IPS DF 6.9 (cell line): ENCODE measurements at places on chromosomes 7 and 10.

GRCh38 chr7:1936531-1937251 is 266.6 kb downstream of the ELFN1 start:
- DNase-seq, result no peak

GRCh38 chr7:22430457-22430856 is 69.5 kb downstream of the STEAP1B start:
- no peak for DNase-seq

- DNase-seq, result no peak
Measured at GRCh38 chr10:17443707-17444387, 10.5 kb downstream of the ST8SIA6 start.

DNA sequence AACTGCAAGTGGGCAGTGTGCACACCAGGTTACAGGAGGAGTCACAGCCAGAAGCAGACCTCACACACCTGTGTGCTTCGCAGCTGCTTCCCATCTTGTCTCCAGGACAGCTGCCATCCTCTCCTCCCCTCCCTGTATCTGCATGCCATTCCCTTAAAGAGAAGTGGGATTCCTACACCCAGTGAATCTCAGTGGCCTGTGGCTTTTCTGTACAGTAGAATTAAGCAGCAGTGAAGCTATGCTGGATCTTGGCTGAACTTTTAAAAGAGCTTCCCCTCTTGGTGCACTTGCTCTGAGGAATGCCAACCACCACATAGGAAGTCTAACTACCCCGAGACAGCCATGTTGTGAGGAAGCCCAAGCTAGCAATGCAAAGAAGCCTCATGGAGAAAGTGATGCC is 236.5 kb upstream of the ZMIZ1 start:
- no peak for DNase-seq

DNA sequence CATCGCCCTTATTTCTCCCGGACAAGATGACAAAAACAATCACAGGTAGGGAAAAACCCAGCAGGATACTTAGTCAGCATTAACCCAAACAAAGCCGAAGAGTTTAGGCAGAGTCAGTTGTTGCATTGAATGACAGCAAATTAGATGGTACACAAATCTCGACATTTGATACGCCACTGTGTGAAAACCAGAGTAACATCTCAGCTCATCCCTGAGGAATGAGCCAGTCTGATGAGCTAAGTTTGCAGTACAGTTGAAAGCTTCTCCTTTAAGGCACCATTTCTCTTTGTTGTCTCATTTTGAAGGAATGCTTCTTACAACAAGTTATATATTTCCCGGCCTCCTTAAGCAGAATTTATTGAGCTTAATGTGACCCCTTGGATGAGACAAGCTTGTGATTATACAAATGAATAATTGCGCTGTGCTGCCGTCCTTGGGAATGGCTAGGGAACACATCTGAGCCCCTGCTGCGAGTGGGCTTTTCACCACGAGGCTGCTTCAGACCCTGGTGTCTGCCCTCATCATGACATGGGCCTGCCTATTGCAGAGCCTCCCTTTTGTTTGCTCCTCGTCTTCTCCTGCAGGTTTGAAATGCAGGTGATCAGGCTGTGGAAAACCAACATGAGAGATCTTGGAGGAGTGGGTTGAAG is 137.3 kb downstream of the CELF2 start:
- DNase-seq, result no peak

DNA sequence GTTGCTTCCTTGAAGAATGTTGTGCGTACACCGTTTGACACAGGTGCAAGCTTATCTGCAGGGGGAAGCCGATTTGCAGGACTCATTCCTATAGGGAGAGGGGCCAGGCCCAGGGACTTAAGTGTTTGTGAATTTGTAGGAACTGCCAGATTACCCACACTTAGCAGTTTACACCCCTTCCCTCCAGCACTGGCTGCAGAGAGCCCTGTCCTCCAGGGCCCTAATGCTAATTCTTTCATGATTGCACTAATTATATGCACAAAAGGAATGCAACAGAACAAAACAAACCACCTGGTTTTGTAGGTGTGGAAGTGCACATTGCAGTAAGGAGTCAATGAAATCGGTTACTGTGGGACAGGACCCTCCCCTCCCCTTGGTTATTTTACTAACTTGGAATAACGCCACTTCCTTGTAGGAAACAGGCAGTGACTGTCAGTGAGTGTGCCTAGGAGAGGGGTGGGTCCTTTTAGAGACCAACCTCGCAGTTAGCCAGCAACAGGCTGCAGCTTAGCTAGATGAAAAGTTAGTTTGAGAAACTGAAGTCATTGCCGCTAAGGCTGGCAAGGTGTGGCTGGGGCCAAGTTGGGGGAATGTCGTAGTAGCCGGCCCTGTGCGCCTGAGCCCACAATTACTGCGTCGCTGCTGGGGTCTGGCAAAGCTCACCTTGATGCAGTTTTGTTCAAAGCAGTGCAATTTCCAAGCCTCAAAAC is 60.6 kb downstream of the CUX1 start:
- no peak for DNase-seq

DNA sequence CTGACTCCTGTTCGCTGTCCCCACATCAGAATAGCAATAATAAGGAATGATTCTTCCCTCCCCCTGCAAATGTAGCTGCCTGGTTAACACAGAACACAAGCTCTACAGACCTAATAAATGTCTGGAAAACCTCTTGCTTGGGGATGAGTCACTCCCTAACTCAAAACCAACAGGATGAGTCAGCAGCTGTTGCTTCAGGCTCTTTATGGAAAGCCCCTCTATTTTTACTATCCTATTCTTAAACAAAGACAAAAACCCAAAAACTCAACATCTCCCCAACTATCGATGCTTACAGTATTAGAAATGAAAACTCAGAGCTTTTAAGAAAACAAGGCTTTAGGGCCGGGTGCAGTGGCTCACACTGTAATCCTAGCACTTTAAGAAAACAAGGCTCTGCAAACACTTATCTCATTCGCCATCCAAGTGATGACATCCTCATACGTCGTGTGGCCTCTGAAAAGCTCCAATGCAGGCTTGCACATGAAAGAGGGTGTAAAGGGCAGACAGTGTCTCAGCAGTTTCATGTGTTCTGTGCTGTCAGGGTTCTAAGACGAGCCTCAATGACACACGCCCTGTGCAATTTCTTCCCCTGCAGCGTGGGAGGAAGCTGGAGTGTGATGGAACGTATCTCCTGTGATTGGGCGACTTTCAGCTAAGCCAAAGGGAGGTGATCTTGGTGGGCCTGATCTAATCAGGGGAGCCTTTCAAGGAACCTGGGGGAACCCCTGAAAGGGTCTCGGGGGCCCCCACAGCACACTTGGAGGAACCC is 70.1 kb downstream of the AMZ1 start:
- no peak for DNase-seq

GRCh38 chr10:117477961-117478670 is 64.4 kb upstream of the EMX2 start:
- DNase-seq, result no peak

DNA sequence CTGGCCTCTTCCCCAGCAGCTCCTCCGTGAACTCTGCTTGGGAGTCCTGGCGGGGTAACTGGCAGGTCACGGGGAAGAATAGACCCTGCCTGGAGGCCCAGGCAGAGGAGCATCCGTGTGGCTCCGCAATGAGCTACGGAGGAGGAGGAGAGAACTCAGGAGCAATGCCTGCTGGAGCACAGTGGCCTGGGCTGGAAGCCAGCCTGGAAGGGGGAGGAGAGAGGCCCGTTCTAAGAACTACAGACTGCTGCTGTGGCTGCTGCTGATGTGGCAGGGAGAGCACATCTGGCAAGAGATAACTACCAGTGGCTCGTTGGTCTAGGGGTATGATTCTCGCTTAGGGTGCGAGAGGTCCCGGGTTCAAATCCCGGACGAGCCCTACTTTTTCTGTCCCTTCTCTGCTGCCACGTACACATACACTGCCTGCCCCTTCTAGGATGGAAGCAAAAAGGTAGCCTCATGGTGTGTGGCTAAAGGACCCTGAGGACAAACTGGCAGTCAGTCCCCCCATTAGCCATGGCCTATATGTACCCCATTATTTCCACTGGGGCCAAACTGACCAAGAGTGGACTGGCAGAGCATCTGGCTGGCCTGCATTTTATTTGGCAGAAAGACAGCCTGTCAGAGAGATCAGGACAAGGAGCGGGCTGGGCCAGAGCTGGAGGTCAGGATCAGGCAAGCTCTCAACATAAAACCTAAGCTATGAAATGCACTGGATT is 7.7 kb upstream of the OPN1SW start:
- peak; percentile 83 for DNase-seq

GRCh38 chr7:115008465-115009114 is 86.7 kb downstream of the MDFIC start:
- DNase-seq, result no peak

GRCh38 chr7:19437446-19437845 is 271.4 kb downstream of the POLR1F start:
- DNase-seq, result no peak

GRCh38 chr7:3092468-3092867 is 48.8 kb upstream of the CARD11 start:
- DNase-seq, result no peak

- DNase-seq, result no peak
Measured at GRCh38 chr7:151062399-151063211, 3.2 kb downstream of the SLC4A2 start.

DNA sequence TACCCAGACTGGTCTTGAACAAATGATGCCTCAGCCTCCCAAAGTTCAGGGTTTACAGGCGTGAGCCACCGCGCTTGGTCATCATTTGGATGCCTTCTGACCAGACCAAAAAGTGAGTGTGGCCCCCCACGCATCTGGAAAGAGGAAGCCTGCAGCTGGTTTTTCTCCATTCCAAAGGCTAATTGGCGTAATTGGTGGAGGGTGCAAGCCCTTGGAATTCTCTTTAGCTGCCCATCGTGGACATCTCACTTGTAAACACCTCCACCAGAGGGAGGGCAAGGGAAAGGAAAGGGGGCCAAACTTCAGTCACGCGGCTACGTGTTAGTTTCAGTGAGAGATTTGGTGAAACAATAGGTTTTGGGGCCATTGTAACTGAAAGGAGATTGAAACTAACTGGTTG is 4.1 kb upstream of the ARHGAP21 start:
- no peak for DNase-seq

DNA sequence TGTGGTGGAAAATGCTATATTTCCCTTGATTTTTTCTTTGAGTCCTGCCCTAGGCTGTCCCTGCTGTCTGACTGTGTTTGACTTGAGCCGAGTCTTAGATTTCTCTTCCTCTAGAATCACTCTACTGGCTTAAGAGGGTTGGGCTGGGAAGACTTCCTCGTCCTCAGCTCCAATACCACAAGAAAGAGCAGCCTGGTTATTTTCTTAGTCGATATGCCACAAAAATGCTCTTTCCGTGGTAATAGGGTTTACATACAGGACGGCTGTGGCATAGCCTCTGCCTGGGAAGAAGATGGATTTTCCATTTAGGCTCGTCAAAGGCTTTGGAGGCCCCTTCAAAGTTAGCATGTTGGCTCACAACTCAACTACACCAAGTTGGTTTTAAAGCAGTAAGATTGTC is 212.0 kb upstream of the IGFBP3 start:
- DNase-seq, result no peak

DNA sequence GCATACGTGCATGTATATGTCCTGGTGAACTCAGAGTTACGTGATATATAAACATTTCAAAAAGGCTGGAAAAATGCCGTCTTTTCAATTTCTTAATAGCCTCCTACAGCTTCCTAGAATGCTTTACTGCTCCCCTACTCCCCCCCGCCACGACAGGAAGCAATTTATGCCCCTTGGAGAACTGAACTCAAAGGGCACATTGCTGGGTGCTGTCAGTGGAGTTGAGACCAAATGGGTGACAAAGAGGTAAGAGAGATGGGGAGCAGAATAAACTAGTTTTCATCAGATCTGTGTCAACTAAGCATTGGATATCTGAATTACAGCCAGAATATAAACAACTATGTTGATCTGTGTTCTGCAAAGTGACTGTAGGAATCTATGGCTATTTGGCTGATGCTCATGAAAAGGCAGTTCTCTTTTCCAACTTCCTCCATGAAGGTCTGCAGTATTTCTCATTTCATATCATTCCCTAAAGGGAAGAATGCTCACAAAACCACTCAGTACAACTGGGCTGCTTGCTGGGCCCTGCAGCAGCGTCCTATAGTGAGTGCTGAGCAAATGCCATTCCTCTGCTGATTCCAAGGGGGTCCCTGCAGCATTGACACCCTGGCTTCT is 171.3 kb upstream of the HPS1 start:
- DNase-seq, result no peak

DNA sequence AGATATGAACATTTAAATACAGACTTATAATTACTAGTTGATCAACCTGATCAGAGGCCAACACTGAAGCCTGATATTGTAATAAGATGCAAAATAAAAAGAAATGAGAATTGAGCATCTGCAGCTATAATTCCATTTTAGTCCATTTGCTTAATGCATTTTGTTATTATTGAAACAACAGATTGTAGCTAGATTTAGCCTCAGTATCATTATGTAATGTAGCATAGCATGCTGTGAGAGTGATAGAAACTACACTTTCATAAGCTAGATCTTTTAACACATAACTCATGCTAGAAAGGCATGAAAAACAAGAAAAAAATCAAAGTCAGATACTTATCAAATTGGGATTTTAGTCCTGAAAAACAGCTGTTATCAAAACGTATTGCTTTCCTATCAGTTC is 292.7 kb upstream of the ADARB2 start:
- no peak for DNase-seq

- no peak for DNase-seq
Measured at GRCh38 chr7:151869455-151869854, 7.5 kb downstream of the PRKAG2 start.

- no peak for DNase-seq
Measured at GRCh38 chr10:128537834-128538330, 411.7 kb upstream of the MKI67 start.

GRCh38 chr7:3041986-3042675 is 1.5 kb downstream of the CARD11 start:
- no peak for DNase-seq

DNA sequence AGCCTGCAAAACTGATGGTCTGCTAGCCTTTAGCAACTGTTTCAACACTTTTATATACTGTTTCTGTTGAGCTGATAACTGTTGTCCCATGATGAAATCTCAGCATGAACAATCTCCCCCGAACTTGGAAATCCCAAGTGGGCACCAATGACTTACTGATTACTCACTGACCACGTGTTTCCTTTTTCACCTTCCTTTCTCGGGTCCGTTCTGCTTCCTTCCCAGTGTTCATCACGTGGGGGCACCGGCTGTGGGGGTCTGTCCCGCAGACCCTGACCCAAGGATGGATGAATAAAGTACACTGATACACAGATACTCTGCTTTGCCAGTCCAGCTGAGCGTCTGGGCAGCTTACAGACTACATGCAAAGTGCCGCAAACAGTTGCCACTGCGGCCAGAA is 39.0 kb upstream of the RASGEF1A start:
- DNase-seq, result no peak

- DNase-seq, result no peak
Measured at GRCh38 chr10:299969-300368, 164.7 kb downstream of the ZMYND11 start.
